ENCODE measurements at places on chromosomes 1 and 21.
A peak's percentile ranks its signal among the peaks of the same experiment; 100 is the strongest.

GRCh38 chr1:216702170-216702569, 21.1 kb downstream of the ESRRG start:
- no peak for DNase-seq

GRCh38 chr1:23506376-23507107, 22.6 kb upstream of the ASAP3 start:
- DNase-seq, result no peak

- DNase-seq, result no peak
Observed at GRCh38 chr1:156815307-156815826, 1.3 kb downstream of the SH2D2A start.

DNA sequence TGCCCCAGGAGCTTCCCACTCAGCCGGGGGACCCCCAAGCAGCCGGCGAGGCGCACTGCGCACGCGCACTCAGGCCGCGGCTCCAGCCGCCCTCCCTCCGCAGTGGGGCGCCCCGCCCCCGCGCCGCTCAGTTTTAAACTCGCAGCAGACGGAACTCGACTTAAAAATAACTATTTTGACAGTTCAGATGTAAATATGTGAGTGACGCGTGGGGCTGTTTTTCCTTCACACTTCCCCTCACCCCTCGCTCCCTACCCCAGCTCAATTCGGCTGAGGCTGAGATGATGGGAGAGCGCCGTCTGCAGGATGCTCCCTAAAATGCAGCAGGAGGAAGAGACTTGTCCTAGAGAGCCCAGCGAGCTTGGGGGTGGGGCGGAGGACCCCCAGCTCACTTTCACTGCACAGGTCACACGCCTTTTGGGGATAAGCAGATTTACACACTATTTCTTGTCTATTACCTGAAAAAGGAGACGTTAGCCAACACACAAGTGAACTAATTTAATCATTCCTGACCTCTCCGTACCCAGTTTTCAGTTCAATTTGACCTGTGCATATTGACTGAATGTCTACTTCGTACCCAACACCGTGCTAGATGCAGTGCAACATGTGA, 8.9 kb upstream of the LEMD1 start:
- peak; percentile 31 for DNase-seq

- DNase-seq, result no peak
Observed at GRCh38 chr1:27652111-27652864, 17.3 kb upstream of the FGR start.

DNA sequence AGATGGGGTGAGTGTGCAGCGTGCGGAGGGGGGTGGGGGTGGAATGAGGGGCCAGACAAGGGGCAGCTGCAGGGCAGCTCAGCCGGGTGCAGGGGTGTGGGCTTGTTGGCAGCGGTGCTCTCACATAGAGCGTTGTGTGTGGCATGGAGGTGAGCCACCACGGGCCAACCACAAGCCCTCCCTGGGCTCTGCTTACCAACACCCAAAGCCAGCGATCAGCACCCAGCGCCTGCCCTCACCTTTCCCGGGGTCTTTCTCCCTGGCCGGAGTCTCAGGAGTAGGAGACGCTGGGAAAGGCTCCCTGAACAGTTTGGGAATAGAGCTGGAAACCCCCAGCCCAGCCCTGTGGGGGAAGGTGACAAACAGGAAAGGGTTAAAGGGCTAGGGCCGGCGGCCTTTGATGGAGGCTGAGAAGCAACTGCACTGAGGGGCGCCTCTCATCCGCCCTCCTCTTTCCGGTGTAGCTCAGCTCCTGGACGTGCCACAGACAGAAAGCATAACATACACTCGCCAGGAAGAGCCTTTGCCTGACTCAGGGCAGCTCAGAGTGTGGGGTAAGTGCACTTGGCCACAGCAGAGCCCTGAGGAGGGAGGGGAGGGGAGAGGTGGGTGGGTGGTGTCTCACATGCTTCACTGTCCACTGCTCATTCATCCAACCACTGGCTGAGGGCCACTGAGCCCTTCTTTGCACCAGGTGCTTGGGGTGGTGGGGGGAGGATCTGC, 577 bp downstream of the IKBKE start:
- DNase-seq, result peak; percentile 48

- no peak for DNase-seq
Observed at GRCh38 chr1:42431514-42431913, 24.3 kb downstream of the ZMYND12 start.

Data from NCI-H2029 treated with DMSO at 0.1 percent for 48 hours (cell line).